Eye (tissue), 1 donor: ENCODE measurements at places on chromosomes 4 and X.

- DNase-seq = peak; percentile 44
Observed at GRCh38 chrX:138856881-138857604, 145.5 kb upstream of the FGF13 start.

GRCh38 chr4:7485096-7485495 lies 50.4 kb upstream of the PSAPL1 start:
- DNase-seq = peak; percentile 61

GRCh38 chrX:40213092-40213491 lies 115.3 kb upstream of the BCOR start:
- DNase-seq = no peak

DNA sequence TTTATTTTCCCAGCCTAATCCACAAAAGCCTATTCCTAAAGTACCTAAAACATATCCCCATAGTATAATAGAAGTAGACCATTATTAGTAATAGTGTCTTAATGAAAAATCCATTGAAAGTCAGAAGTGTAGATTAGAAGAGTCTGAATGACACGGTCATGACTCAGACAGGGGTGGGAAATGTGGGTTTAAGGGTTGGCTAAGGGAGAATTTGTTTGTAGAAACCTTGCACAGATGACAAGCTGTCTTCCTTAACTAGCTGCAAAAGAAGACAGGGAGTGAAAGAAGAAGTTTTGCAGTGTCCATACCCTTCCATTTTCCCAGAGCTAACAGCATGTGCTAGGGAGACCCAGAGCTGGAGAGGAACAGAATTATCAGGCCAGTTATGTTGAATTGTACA lies 242.7 kb upstream of the ETNPPL start:
- no peak for DNase-seq

- no peak for DNase-seq
Observed at GRCh38 chrX:129736491-129736890, 2.3 kb upstream of the XPNPEP2 start.
